Caco-2 (cell line): ENCODE measurements at places on chromosomes 7 and 10.

DNA sequence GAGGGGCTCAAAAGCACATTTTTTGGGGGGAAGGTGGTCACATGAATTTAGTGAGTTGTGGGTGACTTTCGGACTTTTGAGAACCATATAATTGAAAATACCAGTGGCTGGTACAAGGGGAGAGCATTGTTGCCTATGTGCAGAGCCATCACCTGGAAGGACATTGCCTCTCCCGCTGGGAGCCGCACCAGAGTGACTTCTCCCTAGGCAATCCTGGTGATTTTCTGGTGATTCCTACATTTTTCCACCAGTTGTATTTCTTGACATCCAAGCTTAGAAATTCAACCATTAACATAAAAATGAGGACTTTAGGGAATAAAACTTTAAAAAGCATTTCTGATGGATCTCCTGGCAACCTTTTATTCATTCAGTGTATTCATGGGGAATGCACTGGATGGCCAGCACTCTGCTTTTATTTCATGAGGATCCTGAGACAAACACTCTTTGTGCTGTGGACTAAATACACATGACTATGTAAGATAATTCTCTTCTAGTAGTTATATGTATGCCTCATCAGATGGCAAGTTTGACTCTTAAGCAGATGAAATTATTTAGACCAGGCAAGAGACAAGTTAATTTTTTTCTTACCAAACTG lies 41.8 kb upstream of the MKI67 start:
- DNase-seq: no peak

DNA sequence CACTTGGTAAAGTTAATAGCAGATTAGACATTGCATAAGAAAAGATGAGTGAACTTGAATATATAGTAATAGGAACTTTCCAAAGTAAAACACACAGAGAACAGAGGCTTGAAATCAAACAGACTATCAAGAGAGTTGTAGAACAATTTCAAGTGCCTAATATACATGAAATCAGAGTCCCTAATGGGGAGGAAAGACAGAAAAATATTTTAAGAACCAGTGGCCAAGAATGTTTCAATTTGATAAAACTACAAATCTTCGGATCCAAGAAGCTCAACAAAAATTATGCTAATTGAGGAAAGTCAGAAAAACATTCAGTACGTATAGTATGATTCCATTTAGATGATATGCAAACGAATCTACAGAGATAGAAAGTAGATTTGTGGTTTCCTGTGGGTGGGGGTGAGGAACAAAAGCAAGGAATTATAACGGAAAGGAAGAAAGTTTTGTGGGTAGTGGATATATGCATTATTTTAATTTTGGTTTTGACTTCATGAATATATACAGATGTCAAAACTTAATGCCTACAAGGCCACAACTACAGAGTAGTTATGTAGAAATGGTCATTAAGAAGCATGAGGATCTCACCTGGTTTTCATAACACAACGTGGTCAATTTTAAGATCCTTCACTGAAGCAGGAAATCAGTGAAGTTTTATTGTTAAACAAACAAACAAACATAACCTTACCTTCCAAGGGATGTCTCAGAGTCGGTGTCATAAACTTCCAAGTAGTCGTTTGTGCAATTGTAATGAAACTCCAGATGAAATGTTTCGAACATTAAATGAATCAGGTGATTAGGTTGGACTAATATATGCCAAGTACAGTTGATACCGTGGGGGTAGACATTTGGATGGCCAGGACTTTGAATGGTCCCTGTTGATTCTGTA lies 62.0 kb downstream of the CUBN start:
- DNase-seq: no peak

GRCh38 chr10:33365871-33366411 lies 31.5 kb upstream of the NRP1 start:
- no peak for DNase-seq

GRCh38 chr10:8137726-8138125 lies 83.2 kb downstream of the GATA3 start:
- DNase-seq: no peak

GRCh38 chr7:144969787-144970186 lies 133.9 kb upstream of the TPK1 start:
- DNase-seq: no peak

DNA sequence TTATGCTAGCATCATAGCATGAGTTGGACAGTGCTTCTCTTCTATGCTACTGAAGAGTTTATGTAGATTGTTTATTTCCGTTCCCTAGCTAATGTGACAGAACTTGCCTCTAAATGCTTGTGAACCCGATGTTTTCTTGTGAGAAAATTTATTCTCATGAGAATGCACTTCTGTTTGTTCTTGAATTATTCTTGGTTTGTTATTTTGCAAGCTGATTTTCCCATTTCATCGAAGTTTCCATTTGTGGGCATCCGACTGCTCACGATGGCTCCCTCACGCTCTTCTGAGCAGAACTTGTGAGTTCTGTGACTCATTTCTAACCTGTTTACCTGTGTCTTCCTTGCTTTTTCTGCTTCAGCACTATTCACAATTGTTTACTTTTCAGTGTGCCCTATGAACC lies 59.9 kb downstream of the WDFY4 start:
- DNase-seq: no peak

DNA sequence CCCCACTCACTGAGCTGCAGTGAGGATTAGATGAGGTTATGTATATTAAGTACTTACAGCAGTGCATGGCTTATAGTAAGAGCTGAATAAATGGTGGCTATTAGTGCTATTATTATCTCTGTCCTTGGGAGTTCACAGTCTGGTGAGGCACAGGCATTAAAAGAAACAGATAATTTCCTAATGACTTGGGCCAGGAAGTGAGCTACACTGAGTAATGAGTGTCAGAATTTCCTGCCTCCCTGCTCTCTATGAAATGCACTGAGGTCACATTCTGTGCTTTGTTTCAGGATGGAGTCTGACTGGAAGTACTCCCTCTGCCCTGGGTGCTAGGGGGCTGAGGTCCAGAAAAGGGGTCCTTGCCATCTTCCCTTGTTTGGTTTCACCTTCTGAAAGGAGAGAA lies 48.7 kb upstream of the LOXL4 start:
- no peak for DNase-seq

DNA sequence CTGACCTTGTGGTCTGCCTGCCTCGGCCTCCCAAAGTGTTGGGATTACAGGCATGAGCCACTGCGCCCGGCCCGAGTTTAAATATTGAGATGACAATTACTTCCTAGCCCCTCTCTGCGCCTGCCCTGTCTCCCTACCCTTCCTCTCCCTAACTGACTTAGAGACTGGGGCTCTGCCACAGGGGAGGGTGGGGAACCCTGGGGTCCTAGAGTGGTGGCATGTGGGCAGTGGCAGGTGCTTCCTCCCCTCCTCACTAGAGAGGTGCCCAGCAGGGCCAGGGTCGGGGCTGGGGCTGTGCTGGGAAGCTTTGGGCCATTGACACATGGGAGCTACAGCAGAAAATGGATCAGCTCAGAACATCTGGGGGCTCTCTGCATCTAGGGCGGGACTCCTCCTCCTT lies 7.0 kb upstream of the ACHE start:
- no peak for DNase-seq

DNA sequence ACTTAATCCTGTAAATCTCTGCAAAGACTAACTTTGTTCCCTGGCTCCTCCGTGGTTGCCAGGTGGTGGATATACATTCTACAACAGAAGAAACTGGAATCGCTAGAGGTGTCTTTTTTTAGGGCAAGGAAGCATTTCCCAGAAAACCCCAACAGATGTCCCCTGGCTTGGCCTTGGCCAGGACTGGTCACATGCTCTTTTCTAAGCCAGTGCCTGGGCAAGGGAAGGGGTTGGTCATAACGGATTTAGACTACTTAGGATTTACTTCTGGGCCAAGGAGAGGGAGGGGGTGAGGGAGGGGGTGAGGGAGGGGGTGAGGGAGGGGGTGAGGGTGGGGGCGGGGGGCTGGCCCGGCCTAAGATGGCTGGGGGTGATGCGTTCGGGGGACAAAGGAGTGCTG lies 105.7 kb downstream of the SNX10 start:
- no peak for DNase-seq
